Osteocyte (in vitro differentiated cells): ENCODE measurements at places on chromosomes 1 and 21. TPM values are rescaled to one million over a fixed set of nuclear protein-coding genes. Genes with fewer than 3 reads are reported as not detected.

The YY1AP1 gene
- total RNA-seq, result 50.1 and 53.3 TPM in 2 replicates

The CCDC24 gene
- 5.1 and 5.3 TPM in 2 replicates for total RNA-seq

The TRIM46 gene
- total RNA-seq, result 6.1 and 7.7 TPM in 2 replicates

The WNT3A gene
- not detected in 2 replicates for total RNA-seq

The SYPL2 gene
- total RNA-seq, result 0.59 and 1.1 TPM in 2 replicates

DNA sequence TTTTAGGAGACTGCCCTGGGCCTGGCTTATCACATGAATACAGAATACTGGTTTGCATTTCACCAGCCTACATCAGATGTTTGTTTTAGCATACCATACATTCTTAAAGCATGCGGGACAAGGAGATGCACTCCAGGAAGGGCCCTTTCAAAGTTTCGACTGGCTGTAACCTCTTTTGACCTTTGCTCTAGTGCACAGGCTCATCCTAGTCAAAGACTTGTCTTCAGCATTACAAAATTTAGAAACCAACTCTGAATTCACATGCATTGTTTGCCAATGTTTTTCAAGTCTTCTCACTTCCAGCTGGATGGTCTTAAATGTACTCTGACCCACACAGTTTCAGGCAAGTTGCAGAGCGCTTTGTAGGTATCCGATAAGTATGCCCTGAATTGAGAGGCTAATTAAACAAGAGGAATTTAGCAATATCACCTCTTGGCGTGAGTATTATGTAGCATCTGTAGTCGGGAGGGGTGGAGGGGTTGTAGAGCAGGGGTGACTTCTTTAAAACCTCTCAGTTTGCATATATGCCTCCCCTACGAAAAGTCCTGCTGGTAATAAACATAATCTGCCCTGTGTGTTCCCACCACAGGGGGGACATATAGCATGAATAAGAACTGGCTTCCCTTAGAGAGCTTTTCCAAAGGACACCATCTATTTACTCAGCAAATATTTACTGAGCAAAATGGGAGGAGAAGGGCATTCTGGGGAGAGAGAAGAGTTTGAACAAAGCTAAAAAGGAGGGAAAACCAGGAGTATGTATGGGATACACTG, 24.4 kb upstream of the AHCYL1 start:
- peak overlapping the region; percentile 12 for H3K4me3 ChIP-seq
- peaks cover 41% of the 10 kb centered on the region for H3K4me1 ChIP-seq
- H3K27ac ChIP-seq, result peak overlapping the region; percentile 76
- no peaks in the 10 kb centered on the region for H3K36me3 ChIP-seq

GRCh38 chr1:54095546-54096226, 42.3 kb downstream of the TCEANC2 start:
- H3K4me1 ChIP-seq, result no peaks in the 10 kb centered on the region
- H3K27me3 ChIP-seq, result no peaks in the 10 kb centered on the region
- H3K27ac ChIP-seq, result no peak overlapping the region
- peaks cover 18% of the 10 kb centered on the region for H3K36me3 ChIP-seq

- no peaks in the 10 kb centered on the region for H3K36me3 ChIP-seq
- H3K4me1 ChIP-seq, result peaks cover 13% of the 10 kb centered on the region
- H3K27ac ChIP-seq, result no peak overlapping the region
- DNase-seq, result no peak
Observed at GRCh38 chr21:36155603-36156338, 853 bp upstream of the DOP1B start.

GRCh38 chr1:109751531-109752260, 10.9 kb upstream of the GSTM3 start:
- no peak overlapping the region for H3K27ac ChIP-seq
- H3K4me3 ChIP-seq, result no peak overlapping the region
- H3K4me1 ChIP-seq, result peaks cover 4% of the 10 kb centered on the region
- no peaks in the 10 kb centered on the region for H3K36me3 ChIP-seq

DNA sequence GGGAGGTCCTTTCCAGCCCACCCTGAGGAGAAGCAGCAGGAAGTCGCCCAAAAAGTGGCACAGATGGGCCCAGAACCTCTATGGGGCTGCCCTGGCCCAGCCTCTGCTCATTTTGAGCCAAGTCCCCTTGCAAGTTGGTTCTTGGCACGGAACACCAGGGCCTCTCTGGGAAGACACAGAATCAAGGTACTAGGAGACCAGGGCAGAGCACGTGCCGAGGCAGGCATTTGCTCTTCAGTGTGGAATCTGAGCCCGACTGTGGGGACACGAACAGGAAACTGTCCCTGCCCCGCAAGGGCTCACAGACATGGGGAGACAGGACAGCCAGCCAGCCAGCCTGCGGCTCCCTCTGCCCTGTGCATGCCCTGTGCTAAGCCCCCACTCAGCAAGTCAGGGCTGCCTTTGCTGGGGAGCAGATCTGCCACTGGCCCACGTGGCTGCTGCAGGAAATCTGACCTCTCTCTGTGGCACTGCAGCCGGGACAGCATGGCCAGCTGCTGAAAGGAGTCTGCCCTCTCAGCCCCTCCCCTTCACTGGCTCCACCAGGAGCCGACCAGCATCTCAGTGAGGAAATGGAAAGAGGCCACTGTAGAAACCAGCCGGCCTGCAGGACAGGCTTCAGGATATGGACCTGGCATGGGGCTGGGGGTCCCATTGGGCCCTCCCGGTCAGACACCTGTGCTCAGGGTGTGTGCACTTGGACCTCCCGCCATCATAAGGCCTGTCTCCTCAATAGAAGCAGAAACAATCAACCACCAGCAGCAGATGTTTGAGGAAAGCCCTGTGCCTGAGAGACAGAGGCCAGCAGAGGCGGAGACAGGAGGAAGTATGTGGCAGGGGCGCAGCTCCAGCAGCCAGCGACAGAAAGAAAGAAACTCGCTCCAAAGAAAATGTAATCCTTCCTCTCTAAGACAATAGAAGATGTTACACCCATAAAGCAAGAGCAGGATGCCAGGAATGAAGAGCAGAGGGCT, 3.7 kb downstream of the ARHGEF16 start:
- H3K27me3 ChIP-seq, result no peaks in the 10 kb centered on the region
- no peak overlapping the region for H3K4me3 ChIP-seq
- DNase-seq, result no peak
- peak overlapping the region; percentile 93 for H3K27ac ChIP-seq
- no peaks in the 10 kb centered on the region for H3K36me3 ChIP-seq

DNA sequence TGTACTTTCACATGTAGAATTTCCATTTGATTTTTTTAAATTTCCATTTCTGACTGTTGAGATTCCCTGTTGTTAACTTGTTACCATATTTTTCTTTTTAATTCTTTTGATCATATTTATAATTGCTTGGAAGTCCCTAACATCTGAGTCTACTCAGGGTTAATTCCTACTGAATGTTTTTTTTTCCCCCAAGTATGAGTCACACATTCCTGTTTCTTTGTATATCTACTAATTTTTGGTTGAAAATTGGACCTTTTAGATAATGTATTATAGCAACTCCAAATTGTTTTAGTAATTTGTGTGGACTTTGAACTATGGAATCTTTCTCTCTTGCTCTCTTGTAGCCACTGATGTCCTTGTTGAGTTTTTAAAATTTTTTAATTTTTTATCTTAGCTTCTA, 54.6 kb downstream of the STXBP3 start:
- peaks cover 52% of the 10 kb centered on the region for H3K36me3 ChIP-seq
- no peaks in the 10 kb centered on the region for H3K27me3 ChIP-seq
- no peak overlapping the region for H3K4me3 ChIP-seq
- H3K27ac ChIP-seq, result peak overlapping the region; percentile 80
- DNase-seq, result no peak

- DNase-seq, result no peak
- peaks cover 26% of the 10 kb centered on the region for H3K4me1 ChIP-seq
- no peak overlapping the region for H3K27ac ChIP-seq
- H3K4me3 ChIP-seq, result no peak overlapping the region
- no peaks in the 10 kb centered on the region for H3K27me3 ChIP-seq
Observed at GRCh38 chr1:235317168-235317567, 10.8 kb downstream of the ARID4B start.
